ENCODE measurements at places on chromosomes 3 and 15.

- no peak for DNase-seq
Observed at GRCh38 chr3:196142202-196142956, 60.5 kb upstream of the TFRC start.

GRCh38 chr3:127165036-127165435 is 27.9 kb upstream of the PRR23E start:
- DNase-seq = no peak

- DNase-seq = no peak
Observed at GRCh38 chr3:57446318-57446841, 97.8 kb downstream of the DNAH12 start.

GRCh38 chr15:23645371-23646164 is 2.1 kb downstream of the MAGEL2 start:
- no peak for DNase-seq

- DNase-seq = peak; percentile 27
Observed at GRCh38 chr3:72482589-72483321, 365.5 kb downstream of the SHQ1 start.

DNA sequence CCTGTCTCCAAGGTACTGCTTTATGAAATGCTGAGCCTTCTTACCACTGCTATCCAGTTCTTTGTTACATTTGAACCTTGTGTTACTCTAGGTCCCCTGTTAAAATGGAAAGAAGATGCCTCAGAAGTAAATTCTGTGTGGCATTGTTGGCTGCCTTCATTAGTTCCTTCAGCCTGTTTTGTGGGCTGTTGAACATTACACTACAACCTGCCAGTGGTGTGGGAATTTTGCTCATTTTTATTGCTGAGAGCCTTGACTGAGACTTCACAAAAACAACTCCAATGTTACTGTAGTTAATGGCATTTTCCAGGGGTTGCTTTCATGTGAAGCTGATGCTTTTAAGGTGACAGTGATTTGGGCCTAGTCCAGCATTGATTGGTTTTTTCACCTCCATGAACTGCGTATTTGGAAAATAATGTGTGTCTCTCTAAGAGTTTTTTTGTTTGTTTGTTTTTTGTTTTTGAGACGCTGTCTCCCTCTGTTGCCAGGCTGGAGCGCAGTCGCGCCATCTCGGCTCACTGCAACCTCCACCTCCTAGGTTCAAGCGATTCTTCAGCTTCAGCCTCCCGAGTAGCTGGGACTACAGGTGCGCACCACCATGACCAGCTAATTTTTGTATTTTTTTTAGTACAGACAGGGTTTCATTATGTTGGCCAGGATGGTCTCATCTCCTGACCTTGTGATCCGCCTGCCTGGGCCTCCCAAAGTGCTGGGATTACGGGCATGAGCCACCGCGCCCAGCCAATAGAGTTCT is 4.3 kb downstream of the MAPK6 start:
- no peak for DNase-seq

DNA sequence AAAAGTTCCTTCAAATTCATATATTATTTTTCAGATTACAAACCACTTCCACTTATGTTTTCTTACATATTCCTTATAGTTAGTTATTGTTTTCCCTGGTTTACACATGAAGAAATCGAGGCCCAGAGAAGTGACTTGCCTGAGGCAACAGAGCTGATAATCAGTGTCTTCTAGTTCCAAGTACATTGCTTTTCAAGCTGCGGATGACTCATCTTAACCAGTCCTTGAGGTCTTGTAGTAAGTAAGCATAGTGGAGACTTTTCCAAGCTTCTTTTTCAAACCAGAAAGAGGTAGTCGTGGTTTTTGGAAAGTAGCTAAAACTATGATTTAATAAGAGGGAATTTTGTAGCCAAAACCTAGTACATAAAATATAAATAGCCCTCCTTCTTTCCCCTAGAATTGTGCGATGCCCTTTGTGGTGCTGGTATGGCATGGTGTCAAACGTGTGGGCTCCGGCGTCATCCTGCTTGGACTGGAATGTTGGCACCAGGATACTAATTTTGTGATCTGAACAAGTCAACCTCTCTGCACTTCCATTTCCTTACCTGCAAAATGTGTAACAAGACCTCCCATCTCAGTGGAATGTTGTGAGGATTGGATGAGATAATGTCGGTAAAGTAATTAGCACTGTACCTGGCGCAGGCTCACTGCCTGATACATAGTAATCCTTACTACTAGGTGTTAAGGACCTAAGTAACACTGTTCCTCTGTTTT is 19.0 kb upstream of the DLG1 start:
- DNase-seq = no peak
